ENCODE measurements at places on chromosomes 6 and 20.

- no peak for DNase-seq
These were observed 30.2 kb downstream of the PANK2 start for GRCh38 chr20:3919352-3919751.

GRCh38 chr6:105162377-105162776, 17.4 kb downstream of the POPDC3 start:
- DNase-seq, result no peak

- DNase-seq, result no peak
These were observed 356.8 kb upstream of the ARID1B start for GRCh38 chr6:156420172-156420993.

DNA sequence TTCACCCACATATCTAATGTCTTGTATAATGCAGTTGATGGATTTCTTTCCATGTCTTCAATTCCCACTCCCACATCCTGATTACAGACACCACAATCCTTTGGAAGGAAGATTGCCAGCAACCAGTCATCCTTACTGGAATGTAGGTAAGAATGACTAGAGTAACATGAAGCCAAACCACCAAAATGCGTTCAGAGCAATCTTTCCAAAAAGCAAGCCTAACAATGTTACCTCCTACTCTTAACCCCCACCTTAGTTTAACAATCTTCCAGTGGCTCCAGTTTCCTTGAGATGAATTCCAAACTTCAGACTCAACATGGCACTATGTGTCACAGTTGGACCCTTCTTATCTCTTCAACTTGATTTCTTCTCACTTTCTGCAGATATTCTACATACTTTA, 685.6 kb downstream of the DOK5 start:
- no peak for DNase-seq

- no peak for DNase-seq
These were observed 17.0 kb downstream of the GHRH start for GRCh38 chr20:37244572-37244957.
